ENCODE measurements at places on chromosomes 2 and 18. TPM values are rescaled to one million over a fixed set of nuclear protein-coding genes. Genes with fewer than 3 reads are reported as not detected.
A peak's percentile ranks its signal among the peaks of the same experiment; 100 is the strongest.

The CDH20 gene
- total RNA-seq = not detected

The RIOK3 gene
- 55.4 TPM for total RNA-seq

The PSMG2 gene
- total RNA-seq = 112 TPM

- H3K27me3 ChIP-seq = no peaks in the 10 kb centered on the region
- peak overlapping the region; percentile 98 for H3K4me3 ChIP-seq
- DNase-seq = peak; percentile 30
- no peaks in the 10 kb centered on the region for H3K36me3 ChIP-seq
- H3K27ac ChIP-seq = peak overlapping the region; percentile 98
Measured at GRCh38 chr2:64751286-64752260, 97.9 kb upstream of the SERTAD2 start.

- H3K4me3 ChIP-seq = no peak overlapping the region
- H3K36me3 ChIP-seq = no peaks in the 10 kb centered on the region
- H3K4me1 ChIP-seq = no peaks in the 10 kb centered on the region
- H3K27me3 ChIP-seq = no peaks in the 10 kb centered on the region
Measured at GRCh38 chr18:39854291-39854690, 2100.7 kb upstream of the PIK3C3 start.

GRCh38 chr2:189799531-189799930, 15.3 kb downstream of the PMS1 start:
- H3K36me3 ChIP-seq = peaks cover 16% of the 10 kb centered on the region
- H3K4me3 ChIP-seq = no peak overlapping the region
- no peak for DNase-seq
- H3K27ac ChIP-seq = no peak overlapping the region
- H3K4me1 ChIP-seq = peaks cover 4% of the 10 kb centered on the region

DNA sequence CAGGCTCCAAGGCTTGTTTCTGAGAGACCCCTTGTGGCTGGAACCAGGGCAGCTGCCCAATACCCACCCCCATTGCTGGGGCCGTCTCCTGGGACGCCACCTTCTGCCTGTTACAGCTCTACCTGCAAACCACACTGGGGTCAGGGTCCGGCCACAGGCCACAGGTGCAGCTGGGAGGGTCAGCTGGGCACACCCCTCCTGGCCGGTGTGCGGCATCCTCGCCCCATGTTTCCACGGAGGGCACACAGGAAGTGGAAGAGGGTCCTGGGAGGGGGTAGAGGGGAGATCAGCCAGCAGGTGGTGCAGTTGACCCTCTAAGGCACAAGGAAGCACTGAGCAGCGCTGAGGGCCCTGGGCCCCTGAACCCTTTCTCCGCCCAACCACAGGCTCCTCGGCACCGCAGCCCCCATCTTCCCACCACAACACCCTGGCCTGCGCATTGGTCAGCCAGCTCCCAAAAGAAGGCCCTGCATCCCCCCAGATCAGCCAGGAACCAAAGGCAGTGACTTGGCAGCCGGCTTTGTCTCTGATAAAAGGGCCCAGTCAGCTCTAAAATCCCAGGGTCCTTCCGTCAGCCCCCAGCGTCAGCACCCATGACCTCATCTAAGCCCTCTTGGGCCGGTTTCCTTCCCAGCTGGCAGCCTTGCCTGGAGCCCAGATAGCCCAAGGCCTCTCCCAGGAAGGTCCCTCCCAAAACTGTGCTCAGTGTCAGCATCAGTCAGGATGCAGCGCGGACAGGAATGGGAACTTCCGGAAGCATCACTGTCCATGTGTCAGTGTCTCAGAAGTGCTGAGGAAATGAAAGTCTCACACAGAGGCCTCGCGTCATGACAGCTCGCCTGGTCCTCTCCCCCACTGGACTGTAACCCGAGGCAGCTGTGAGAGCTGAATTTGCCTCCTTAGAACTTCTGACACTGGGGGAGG, 1.7 kb downstream of the ERFE start:
- no peak overlapping the region for H3K27ac ChIP-seq
- peaks cover 30% of the 10 kb centered on the region for H3K27me3 ChIP-seq
